ENCODE measurements at places on chromosomes 7 and 10.

DNA sequence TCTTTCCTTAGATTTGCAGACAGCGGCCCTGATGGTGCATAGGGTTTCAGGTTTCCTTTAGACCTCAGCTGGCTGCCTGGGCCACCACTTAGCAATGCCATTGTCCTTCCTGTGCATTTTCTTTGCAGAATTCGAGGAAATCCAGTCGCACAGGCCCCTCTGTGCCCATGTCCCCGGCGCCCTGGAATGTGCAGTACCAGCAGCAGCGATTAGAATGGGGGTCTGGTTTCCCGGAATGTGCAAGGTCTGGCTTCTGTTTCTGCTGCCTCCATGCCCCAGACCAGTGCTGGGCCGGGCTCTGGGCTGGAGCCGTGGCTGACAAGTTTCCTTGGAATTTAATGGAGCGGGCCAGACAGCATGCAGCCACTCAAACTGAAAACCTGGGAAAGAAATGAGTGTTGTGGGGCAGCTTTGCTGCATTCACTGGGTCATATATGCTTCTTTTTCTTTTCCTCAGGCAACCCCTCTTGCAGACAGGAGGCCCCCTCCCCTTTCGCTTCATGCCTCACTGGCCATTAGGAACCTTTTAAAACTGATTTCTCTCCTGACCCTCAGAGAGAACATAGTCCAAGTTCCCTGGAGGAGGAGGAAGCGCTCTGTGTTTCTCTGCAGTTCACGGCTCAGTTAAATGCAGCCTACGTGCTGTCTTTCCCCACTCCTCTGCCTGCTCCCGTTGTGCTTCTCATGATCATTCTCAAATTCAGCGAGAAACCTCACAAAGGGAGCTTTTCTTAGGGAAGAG, 14.4 kb downstream of the HTRA1 start:
- no peak for DNase-seq

DNA sequence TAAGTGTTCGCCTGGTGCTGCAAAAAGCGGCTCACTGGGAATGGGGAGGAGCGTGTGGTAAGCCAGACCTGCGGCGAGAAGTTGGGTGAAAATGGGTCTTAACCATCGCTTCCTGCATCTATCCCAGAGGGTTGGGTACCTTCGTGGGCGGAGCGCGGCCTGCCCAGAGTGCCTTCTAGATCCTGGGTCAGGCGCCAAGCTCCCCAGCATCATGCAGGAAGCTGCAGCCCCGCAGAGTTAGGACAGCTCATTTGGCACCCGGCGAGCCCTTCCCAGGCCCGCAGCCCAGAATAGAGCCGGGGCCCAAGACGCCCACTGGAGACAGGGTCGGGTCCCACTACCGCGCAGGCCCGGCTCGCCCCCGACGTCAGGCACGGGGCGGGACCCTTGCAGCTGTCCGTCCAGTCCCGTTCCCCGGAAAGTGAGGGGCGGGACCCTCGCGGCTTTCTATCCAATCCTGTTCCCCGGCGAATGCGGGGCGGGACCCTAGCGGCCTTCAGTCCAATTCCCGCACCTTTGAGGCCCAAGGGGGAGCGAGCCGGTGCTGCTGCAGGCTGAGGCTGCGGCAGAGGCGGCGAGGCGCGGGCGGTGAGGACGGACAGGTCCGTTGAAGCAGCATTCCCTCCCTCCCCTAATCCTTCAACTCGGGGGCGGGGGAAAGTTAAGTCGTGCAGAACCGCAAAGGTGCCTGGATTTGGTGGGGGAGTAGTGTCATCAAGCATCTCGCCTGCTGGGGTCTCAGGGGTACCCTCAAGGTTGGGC, at the start of gene CROT:
Gene CROT, plus strand, starts transcription at position 499 of the 762 bp plus-strand sequence. CDS start 3,405 bp downstream, outside the sequence.
- DNase-seq = peak; percentile 82

DNA sequence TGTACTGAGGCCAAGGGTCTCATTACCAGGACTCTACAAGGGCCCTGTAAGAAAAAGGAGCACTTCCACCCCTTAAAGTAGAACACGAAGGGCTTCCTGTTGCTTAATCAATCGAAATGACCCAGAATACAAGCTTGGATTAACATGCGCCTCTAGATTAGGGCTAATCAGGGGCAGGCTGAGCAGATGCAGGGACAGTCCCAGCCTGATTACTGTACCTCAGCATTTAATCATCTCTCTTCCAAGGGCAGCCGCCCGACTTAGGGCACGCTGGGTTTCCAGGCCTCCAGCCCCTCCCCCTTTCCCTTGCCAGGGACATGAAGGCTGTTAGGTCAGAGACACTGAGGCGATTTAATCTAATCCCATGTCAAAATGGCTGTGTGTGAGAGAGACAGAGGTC, 138.6 kb downstream of the NRF1 start:
- no peak for DNase-seq

- DNase-seq = no peak
These were observed 2.4 kb downstream of the ZNF467 start for GRCh38 chr7:149770728-149771636.

DNA sequence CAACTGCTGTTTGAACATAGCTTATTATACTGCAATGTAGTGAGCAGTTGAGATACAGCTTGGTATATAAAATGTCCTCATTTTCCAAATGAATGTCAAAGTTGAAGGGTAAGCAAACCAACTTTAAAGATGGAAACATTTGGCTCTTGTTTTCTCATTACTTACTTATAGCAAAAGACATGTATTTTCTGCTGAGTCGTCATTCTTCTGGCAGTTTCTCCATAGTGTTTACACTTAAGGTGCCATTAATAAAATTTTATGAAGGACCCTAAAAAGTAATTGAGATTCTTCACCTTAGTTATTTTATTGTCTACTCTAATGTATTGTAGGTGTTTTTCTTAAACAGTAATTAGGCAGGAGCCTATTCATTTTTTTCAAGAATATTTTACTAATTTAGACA, 68.6 kb downstream of the INSYN2A start:
- no peak for DNase-seq

DNA sequence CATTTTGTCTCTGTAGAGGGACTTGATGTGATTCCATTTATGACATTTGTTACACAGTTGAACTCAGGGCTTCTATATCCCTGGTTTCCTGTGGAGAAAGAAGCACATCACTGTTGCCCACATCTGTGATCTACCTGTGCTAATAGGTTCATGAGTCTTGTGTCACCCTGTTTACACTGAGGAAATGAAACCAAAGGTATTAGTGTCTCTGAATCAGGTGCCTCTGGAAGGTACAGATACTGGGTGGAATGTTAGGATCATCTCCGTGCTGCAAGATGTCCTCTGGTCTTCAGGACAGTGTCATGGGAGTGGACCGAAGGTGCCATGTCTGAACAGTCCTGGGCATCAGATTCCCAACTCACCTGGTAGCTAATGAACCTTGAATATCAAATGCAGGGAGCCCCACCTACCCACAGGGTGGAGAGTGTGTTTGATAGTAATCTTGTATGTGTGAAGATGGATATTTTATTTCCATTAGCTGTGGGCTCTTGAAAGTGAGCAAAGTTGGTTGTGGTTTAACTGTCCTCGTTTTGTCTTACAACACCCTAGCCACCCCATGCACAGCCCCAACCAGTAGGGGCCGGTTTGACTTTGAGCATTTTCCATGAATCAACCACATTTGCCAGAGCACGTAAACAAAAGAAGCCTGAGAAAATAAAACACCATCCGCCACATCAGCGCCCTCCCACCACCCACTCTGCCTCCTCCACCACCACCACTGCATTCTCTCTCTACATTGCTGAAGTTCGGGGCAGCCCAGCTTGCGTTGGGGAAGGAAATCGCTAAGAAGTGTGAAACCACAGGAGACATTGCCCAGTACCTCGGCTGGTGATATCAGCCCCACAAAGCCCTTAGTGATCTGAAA, 40.7 kb downstream of the TARP start:
- DNase-seq = peak; percentile 30

DNA sequence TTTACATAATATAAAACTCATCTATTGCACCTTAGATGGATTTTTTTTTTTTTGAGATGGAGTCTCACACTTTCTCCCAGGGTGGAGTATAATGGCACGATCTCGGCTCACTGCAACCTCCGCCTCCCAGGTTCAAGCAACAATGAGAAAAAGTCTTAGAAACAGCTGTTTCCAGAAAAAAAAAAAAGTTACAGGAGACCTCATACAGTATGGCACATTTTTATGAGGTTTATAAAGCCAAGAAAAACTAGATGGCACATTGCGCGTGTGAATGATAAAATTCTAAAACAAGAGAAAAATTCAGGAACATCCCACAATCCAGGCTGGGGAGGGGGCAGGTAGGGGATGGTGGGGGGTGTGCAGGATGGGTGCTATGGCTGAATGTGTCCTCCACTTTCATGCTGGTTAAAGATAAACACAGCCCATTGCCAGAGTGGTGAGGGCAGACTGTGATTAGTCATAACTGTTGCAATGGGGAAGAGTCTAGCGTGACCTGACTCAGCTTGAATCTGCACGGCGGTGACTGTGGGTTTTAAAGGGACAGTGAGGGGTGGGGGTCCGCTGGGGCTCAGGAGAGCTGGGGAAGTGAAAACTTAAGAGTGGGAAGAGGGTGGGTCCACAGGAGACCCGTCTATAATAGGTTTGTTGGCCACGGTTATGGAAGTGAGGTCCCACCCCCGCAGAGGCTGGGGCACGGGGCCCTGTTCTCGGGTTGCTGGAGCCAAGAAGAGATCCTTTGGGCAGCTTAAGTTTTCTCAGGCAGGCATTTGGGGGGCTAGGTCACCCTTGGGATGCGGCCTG, 11.9 kb upstream of the LRRC27 start:
- no peak for DNase-seq

- DNase-seq = no peak
These were observed 17.2 kb downstream of the SGPL1 start for GRCh38 chr10:70832852-70833528.

- DNase-seq = no peak
These were observed 1197.7 kb upstream of the LRRN3 start for GRCh38 chr7:109893231-109893630.

- no peak for DNase-seq
These were observed 123.6 kb upstream of the GDF10 start for GRCh38 chr10:47176206-47176902.

DNA sequence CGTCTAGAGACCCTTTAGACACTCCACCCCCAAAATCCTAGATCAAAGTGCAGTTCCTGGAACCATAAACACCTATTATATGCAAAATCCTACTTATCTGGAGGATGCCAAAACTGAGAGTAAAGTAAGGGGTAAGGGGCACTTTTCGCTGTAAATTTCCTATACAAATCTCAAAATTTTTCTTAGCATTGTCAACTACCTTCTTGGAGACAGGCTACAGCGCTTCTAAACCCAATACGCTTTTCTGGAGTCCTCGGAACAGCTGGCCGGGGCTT, 10.4 kb downstream of the TWIST1 start:
- no peak for DNase-seq

DNA sequence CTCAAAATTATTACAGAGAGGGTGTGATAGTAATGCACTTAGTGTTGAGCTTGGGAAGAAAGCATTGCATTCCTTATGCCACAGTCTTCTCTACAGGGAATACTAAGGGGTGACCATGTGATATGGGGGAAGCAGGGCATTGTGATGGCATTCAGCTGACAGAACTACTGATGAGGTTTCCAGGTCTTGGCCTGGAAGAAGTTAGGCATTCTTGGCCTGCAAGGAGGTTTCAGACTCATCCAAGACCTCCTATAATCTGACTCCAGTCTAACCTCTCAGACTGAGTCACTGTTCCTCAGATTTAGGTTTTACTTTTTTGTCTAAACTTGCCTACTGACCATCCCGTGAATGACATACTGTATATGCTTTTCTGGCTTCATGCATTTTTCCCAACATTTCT, 7.9 kb downstream of the STMP1 start:
- DNase-seq = no peak

DNA sequence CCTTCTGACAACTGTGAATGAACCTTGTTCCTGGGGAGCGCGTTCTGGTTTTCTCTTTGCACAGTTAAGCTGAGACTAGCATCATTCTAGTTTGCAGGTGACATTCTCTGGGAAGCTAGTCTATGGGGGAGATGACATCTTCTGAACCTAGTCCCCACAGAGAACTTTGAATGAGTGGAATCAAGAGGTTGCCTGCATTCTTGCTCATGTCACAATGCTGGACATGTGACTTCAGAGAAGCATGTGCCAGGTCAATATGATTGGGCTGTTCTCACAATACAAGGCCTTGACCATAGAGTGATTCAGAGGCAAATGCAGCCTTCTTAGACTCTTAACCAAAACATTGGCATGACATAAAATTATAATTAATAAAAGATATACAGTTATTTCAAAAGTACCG, 22.1 kb downstream of the KLLN start:
- no peak for DNase-seq

DNA sequence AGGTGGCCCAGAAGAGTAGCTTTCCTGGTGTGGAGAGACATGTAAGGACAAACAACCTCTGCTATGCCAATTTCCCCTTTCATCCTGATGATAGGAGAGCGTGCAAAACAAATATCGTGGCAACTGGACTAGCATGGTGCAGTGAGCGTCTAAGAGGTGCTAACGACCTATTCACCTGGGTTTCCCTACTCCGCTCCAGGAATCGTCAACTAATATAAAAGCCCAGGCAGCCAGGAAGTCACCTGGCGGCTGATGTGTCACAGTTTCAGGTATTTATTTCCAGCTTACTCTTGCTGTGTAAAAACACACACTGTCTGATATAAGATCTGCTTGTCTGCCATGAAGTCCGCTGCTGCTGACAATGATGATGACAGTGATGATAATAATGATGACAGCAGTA, 56.5 kb upstream of the EFCAB10 start:
- no peak for DNase-seq

- DNase-seq = no peak
These were observed 40.6 kb upstream of the PIK3CG start for GRCh38 chr7:106824458-106824857.

DNA sequence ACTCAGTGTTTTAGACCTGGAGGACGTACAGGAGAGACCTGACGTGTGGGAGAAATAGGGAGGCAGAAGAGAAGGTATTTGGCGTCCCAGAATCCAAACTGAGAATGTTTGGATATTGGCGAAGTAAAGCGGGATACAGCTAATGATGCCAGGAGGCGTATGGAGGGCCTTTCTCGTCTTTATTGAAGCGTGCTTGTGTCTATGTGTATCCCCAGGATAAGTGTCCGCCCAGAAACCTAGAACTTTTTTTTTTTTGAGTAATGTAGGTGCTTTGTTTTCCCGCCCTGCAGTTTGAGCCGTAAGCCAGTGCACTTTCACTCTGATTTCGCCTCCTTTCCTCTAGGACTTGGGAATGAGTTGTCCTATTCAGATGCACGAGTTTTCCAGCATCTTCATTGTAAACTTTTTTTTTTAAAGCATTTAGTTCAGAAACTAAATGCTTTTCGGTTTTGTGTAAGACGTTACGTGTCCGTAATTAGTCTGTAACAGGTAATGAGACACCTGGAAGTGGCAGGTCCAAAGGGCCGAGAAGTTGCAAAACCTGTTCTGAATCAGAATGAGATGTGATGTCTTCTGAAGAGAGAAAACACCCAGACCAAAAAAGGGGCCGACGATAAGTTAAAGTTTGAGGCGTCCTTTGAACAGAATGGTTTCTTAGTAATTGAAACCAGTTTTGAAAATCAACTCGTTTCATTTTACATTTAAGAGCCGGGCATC, 746 bp downstream of the ARL5B start:
- DNase-seq = no peak

DNA sequence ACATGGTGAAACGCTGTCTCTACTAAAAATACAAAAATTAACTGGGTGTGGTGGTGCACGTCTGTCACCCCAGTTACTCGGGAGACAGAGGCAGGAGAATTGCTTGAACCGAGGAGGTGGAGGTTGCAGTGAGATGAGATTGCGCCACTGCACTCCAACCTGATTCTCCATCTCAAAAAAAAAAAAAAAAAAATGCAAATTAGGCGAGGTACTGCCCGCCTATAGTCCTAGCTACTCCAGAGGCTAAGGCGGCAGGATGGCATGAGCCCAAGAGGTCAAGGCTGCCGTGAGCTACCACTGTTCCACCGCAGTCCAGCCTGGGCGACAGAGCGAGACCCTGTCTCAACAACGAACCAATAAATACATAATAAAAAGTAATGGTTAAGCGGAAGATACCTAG, 1.1 kb upstream of the EIF4H start:
- DNase-seq = no peak

Measured in stimulated activated CD4-positive, alpha-beta T cell treated with anti-CD3 and anti-CD28 coated beads, Interleukin-15, amount 100 ng/mL, for 1 hour (primary cell).